Esophagus muscularis mucosa (tissue), 4 donors: ENCODE measurements at places on chromosomes 7 and 10.

- no peak for DNase-seq
Observed at GRCh38 chr10:124156524-124157260, 63.3 kb upstream of the CHST15 start.

DNA sequence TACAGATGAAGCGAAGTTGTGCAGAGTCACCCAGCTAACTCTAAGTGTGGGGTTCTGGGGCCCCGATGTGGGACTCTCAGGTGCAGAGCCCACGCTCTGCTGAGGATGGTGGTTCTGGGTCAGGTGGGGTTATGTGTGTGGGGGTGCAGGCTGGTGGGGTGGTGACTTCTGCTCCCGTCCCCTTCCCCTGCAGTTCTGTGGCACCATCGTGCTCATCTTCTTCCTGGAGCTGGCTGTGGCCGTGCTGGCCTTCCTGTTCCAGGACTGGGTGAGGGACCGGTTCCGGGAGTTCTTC is 28.6 kb upstream of the SH2D4B start:
- DNase-seq = no peak

DNA sequence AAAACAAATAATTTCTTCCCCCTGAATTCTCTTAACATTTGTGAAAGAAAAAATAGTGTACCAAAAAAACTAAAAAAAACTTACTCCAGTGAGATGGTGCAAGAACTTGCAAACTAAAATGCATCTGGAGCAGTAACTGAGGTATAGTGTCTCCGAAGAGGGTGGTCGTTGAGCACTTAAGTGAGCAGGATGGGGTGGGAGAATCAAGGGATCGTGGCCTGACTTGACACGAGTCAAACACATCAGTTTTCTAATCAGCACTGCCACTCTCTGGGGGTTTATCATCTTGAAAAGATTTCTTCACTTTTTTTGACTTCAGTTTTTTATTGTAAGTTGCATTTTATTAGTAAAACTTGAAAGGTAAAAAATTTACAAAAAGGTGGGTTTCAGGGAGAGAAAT is 2.5 kb downstream of the ZNF273 start:
- DNase-seq = no peak

DNA sequence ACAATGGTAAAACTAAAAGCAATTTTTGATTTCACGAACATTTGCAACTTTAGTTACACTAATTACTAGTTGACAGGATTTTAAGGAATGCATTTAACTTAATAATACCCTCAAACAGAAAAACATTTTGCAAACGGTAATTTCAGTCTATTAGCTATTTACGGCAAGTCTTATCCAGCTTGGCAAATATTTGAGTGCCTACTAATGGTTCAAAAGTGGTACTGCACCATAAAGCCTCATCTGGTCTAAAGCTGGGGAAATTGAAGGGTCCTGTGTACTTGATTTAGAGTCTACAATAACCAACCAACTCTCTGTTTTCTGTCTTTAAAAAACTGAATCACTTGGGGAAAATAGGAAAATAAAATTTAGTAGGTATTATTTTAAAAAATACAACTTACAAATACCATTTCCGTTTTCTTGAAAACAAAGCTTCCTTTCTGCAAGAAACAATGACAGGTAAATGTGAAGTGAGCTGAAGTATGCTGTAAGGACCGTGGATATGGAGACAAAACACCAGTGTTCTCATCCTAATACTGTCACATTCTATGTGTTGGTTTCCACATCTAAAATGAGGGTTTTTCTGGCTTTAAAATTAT is 142.3 kb downstream of the VPS50 start:
- no peak for DNase-seq

GRCh38 chr10:49500412-49500811 is 38.5 kb downstream of the ERCC6 start:
- no peak for DNase-seq
